AG10803 (cell line): ENCODE measurements at places on chromosomes 1 and 21.

DNA sequence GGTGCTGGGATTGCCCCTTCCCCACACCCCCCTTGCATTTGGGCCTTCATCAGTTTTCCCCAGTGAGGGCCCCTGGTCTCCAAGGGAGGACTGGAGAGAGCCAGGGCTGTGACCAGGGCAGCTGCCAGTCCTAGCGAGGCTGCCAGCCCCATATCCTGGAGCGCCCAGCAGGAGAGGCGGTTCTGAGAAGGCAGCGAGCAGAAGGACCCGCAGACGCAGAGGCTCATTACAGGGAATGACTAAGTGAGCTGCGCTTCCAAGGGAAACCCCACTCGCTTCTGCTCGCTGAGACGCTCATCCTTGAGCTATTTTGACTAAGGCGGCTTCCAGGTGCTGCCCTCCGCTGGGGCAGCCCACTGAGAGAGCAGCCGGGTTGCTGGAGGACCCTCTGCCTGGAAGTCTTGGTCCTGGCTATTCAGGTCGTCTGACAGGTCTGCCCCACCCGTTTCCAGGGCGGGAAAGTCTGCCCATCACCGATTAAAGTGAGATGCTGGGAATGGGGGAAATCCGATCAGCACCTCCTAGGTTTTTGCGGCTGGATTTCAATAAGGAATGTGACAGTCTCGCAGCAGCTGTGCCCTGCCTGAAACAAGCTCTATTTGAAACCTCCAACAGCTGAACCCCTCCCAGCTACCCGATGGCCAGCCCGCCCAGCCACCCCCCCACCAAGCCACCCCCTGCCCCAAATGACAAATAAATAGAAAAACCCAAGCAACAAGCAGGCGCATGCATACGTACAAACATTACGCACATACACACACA lies 2.8 kb downstream of the KCNN3 start:
- peak; percentile 66 for DNase-seq

DNA sequence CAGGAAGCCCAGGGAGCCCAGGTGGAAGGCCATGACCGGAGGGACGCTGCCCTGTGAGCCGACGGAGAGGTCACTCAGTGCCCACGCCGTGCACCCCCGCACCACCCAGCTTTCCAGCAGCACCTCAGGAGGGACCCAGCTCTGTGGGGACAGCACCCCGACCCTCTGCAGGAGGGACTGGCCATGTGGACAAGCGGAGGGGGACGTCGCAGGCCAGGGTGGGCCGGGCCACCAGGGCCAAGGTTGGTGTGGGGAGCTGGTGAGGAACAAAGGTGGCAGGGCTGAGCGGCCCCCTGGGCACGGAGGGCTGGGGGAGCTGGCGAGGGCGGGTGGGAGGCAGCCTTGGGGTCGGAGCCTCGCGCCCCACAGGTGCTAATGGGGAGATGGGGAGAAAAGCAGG lies 22.8 kb downstream of the NADK start:
- no peak for DNase-seq

DNA sequence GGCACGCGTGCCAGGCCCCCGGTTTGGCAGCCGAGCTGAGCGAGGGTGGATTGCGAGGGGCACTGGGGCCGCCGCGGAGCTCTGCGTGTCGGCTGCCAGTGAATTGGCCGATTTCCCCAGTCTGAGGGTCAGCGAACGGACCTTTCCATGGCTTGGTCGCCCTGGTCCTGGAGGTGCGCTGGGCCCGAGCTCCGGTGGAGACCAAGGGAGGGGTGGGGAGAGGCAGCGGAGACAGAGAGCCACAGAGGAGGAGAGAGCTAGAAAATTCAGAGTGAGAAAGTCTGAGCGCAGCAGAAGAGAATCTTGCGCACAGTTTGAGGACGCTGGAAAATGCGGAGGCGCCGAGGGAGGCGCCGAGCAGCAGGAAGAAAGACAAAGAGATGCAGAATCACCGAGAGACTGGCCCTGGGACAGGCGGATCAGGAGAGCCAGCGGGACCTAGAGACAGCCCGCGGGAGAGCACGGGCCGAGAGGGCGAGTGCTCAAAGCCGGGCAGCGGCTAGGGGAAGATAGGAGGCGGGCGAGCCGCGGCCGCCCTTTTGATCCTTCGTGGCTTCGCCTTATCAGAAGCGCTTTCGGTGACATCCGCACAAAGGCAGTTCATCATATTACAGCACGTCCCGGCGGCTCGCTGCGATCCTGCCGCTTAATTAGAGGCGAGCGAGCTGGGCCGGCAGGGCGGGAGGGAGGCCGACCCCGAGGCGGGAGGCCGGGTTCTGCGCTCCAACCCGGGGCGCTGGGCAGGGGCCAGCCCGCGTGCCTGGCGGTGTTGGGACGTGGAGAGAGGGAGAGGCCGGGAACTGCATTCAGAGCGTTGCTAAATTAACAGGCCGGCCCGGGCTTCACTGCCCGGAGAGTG lies 12.7 kb downstream of the PAX7 start:
- no peak for DNase-seq

DNA sequence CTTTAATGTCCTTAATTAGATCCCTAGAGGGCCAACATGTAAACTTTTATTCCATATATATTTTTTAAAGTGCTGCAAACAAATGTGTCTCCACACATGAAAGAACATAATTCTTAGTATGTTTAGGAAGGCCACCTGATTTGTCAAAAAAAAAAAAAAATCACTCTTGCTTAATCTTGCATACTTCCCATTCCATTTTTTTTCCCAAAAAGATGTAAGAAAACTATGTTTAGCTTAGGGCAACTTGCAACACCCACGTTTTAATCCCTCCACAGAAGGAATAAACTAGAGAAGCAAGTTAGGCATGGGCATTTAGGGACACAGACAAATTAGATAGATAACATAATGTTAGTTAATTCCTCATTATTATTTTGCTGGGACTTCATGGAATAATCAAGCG lies 5.6 kb downstream of the YOD1 start:
- peak; percentile 50 for DNase-seq

- DNase-seq, result no peak
Measured at GRCh38 chr1:194644528-194644927, 1458.1 kb upstream of the B3GALT2 start.

DNA sequence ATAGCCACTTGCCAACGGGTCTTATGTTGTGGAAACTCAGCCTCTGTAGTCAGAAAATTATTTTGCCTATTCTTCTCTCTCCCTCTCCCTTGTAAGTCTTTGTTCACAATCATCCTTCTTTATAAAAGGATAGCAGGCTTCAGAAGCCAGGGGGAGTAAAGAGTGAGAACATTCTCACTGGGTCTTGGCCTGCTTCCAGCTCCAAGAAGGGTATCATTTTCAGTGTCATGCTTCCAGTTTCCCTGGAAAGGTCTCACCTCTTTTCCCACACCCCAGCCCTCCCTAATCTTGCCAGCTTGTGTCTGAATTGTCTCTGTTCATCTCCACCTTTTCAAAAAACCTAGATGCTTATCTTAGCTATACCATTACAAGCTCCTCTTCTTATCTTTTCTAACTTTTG lies 346.2 kb upstream of the LRRC7 start:
- no peak for DNase-seq

GRCh38 chr1:39088658-39089057 lies 62.5 kb downstream of the NDUFS5 start:
- DNase-seq, result no peak

DNA sequence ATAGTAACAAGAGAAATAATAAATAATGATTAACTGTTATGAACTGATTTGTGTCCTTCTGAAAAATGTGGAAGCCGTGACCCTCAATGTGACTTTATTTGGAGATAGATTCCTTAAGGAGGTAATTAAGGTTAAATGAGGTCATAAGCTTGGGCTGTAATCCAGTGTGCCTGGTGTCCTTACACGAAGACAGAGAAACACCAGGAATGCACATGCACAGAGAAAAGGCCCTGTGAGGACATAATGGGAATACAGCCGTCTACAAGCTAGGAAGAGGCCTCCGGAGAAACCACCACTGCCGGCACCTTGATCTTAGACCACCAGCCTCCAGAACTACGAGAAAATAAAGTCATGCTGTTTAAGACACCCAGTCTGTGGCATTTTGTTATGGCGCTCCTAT lies 215.9 kb downstream of the NEGR1 start:
- DNase-seq, result peak; percentile 77

- no peak for DNase-seq
Measured at GRCh38 chr1:54358503-54359168, 47.6 kb downstream of the SSBP3 start.

GRCh38 chr1:237042526-237042891 lies 525 bp downstream of the RYR2 start:
- DNase-seq, result no peak

GRCh38 chr1:15952317-15953258 lies 23.3 kb downstream of the ZBTB17 start:
- peak; percentile 86 for DNase-seq

GRCh38 chr1:125064481-125064880 lies 3879.7 kb downstream of the SRGAP2C start:
- DNase-seq, result no peak

GRCh38 chr1:59666106-59666505 lies 148.6 kb upstream of the HOOK1 start:
- no peak for DNase-seq

DNA sequence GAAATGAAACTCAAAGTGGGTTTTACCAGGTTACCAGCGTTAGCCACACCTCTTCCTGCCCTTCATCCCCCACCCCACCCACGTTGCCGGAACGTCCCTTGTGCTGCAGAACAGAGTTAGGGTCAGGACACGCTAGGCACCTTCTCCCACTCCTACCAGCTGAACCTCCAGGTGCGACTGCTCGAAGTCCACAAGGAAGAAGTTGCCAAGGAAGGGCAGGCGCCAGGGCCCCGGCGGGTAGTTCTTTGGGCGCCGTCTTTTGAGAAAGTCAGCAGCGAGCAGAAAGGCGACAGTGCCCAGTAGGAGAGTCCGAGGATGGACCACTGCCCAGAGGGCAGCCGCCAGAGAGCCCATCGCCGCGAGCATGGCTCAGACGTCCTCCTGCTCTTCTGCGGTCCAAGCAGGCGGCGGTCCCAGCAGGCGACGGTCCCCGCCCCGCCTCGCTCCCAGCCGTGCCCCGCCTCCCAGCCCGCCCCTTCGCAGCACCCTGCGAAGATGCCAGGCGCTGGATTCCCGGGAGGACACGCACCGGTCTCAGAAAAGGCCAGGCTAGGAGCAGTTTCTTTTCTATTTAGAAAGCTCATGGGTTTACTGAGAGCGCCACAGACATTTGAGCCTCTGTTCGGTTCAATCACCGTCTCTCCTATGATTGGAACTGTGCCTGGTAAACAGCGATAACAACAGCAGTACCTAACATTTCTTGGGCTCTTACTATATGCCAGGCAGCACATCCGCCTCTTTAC lies at the start of gene CYP2J2:
TSS of gene CYP2J2 (minus strand) at position 393 of the 743 bp plus-strand sequence. CDS start at position 366, 27 bp downstream.
- DNase-seq, result peak; percentile 14

GRCh38 chr1:80633947-80634706 lies 1166.6 kb upstream of the ADGRL2 start:
- no peak for DNase-seq

DNA sequence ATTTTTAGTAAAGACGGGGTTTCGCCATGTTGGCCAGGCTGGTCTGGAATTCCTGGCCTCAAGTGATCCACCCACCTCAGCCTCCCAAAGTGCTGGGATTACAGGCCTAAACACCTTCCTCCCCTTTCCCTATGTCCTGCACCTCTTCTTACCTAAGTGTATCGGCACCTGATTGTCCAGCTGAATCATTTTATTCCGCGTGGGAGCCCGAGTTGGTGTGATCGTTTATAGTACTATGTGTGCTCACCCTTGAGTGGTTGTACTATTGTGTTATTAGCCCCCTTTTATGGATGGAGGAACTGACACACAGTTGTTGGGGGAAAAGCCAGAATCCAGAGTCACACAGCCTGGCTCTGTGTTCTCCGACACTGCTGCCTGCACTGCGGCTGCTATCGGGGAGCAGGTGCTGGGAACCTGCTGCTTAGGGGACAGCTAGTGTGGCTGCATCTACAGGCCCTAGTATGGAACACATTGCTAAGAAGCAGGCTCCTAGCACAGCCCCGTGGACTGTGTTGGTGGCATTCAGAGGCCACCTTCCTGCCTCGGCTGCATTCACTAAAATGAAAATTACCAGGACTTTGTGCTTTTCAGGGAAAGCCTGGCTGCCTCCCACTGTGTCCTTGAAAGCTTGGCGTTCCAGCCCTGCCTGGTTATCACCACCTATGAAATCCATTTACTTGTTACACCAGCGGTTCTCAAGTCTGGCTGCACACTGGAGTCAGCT lies 21.6 kb downstream of the ENO1 start:
- DNase-seq, result no peak

DNA sequence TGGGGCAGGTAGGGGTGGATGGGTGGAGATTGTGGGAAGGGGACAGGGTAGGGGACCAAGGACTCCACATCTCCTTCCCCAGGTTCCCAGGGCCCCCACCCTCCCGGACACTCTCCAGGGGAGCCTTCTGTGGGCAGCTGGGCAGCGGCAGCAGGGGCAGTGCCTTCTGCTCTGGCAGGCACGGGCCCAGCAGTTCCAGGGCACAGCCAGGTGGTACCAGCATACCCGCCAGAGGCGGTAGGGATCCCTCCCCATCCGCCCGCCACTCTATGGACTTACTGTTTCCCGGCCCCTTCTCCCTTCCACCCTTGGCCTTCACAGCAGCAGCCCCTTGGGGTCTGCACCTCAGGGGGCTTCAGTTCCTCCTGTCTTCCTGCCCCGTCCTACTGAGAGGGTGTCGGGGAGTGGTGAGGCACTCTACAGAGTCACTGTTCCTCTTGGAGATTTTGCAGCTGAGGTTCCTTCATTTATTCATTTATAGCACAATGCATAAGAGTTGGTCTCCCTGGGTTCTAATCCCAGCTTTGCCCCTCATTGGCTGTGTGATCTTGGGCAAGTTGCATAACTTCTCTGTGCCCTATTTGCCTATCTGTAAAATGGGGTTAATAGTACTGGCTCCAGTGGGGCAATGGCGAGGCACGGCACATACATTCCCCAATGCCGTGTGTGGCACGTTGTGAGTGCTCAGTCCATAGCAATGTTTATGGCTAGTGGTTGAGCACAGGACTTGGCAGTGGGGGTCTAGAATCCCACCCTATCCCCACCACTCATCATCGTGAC lies 17.0 kb downstream of the C1orf167 start:
- no peak for DNase-seq

DNA sequence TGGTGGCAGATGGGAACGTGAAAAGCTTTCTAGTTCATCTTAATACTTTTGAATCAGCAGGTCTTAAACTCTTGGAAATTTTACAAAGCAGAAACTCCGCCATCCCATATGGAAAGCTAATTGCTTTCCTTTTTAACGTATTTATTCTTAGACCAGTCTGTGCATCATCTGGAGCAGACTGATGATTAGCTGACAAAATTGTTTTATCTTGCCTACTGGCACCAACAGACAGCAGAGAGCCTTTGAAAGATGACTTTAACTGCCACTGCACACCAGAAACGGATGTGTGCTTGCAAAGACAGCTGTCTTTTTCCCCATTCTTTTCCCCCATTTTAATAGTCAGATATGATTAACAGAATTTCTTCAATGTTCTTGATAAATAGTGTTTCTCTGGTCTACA lies 97.0 kb downstream of the PLD5 start:
- no peak for DNase-seq
